ENCODE measurements at places on chromosomes 6 and 20.

DNA sequence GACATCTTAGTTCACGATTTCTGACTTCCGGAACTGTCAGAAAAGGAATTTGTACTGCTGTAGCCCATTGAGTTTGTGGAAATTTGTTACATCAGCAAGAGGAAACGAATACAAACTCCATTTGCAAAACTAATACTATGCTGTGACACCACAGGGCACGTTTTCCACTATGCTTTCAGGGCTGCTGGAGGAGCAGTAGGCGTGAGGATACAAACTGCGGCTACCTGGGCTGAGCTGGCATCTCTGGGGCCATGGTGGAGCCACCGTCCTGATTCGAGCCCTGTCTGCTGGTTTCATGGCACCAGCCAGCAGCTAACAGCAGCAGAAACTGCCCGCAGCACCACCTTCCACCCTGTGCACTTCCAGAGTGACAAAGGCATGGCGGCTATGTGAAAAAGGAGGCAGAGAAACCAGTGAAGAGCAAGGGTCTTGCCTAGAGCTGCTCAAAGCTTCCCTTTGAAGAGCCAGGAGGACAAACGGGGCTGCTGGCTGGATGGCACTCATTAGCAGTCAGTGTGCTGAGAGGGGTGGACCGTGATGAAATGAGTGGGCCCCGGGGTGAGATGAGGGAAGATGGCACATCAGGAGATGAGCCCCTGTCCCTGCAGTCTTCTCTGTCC is 58.9 kb upstream of the STX16 start:
- DNase-seq, result no peak

DNA sequence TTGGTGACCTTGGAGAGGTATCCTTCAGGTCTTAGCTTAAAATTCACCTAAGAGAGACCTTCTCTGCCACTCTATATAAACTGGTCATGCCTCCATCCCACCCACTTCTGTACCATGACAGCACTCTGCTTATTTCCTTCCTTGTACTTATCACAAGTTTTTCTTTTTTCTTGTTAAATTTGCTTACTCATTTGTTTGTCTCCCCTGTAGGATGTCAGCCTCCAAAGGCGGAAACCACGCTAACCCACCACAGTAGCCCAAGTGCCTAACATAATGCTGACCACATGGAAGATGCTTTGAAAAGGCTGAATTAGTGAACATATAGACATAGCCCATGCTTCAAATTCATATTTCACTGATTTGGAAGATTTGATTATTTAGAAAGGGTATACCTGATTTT is 5.4 kb downstream of the BMP6 start:
- no peak for DNase-seq

- DNase-seq, result peak; percentile 55
Measured at GRCh38 chr6:108560463-108561308, at the start of gene FOXO3. FOXO3 (plus strand) TSS chr6:108560917; CDS start chr6:108561209, 292 bp downstream.

GRCh38 chr20:59095140-59095539 is 52.6 kb upstream of the PRELID3B start:
- no peak for DNase-seq

DNA sequence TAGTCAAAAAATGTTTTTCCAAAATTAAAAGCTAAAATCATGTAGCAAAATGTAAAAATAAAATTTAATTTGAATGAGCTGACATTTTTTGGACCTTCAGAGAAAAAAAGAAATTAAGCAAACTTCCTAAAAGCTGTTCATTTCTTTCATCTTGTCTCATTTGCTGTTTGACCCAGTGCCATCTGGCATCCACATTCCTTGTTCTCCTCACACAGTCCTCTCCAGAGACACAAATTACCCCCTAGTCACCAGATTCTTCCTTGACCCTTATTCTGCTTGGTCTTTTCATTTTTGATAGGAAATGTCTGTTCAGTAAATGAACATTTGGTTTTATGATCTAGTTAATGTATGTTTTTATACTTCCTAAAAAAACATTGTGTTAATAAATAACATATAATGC is 55.2 kb downstream of the HDDC2 start:
- DNase-seq, result no peak

All from stimulated activated CD8-positive, alpha-beta memory T cell treated with anti-CD3 and anti-CD28 coated beads, Interleukin-2, amount 100 ng/mL, for 1 hour (primary cell).